Fibroblast of skin of left quadriceps (primary cell): ENCODE measurements at places on chromosomes 5 and 9.

DNA sequence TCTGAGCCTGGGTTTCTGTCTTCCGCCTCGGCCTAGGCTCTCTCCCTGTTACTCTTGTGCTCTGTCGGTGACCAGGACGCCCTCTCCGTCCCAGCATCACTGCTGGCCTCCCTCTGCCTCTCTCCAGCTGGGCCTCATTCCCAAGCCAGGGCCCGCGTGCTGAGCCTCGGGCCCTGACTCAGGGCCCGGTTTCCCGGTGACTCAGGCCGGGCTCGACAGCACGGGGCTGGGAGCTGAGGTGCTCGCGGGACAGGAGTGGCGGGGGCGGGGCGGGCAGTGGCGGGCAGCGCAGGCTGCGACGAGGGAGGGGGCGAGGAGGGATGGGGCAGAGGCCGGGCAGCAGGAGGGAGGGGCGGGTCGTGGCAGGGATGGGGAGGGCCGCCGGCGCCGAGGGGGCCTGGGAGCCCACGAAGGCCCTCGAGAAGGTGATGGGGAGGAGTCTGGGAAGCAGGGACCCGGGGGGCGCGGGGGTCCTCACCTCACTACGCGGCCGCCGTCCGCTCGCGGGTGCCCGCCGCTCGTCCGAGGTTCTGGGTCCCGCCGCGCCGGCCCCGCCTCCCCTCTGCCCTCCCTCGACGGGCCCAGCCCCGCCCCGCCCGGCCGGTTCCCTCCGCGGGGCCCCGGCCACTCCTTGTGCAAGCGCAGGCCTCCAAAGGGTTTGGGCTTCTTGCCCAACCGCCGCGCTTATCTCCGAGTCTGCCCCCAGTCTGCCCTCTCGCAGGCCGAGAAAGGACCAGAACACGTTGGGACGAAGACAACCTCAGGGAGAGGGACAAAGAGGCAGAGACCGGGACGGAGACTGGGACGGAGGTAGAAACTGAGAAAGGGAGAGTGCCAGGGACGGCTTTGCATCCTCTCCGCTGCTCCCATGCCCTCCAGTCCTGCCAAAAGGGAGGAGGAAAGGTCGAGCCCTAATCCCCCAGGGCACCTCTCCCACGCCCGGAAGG is at the start of gene ARAP3:
TSS of gene ARAP3 (minus strand) at position 536 of the 947 bp plus-strand sequence. CDS start 1,744 bp downstream, outside the sequence.
- DNase-seq = peak; percentile 47

DNA sequence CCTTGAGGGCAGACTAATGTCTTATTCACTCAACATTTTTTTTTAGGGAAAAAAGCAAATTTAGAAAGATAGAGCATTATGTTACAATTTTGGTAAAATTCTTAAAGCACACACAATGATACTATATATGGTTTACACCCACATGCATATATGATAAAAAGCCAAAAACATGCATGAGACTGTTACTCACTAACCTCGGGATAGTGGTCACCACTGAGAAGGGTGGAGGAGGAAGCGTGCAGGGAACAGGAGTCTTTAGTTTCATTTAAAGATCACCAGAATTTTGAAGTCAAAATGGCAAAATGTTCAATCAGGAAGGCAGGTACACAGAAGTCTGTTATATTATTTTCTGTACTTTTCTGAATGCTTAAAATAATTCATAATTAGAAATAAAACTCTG is 9.2 kb downstream of the ARL15 start:
- DNase-seq = no peak

DNA sequence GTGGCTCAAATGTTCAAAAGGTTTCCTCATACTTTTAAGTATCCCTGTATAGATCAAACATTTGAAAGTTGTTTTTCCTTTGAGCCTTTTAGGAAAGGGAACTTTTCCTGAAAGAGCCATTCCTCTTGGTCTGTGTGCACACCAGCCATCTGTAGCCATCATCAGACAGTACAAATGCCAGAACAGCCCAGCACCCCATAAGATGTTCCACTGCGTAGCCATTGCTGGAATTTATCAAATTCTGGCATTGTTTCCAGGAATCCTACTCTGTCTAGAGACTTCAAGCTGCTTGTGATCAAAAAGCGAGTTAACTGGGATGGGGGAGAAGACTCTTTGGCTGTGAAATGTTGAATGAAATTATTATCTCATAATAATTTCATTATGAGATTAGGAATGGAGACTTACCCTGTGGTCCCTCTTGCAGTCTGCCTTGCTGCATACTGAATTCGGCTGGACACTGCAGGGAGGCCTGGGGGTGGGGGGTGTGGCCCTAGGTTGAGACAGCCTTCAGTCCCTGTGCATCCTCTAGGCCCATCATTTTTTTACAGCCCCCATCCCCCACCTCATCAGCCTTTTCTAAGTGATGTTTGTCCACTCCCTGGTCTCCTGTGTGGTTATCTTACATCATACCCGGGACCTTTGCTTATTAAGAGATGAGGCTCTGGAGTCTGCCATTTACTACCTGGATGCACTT is 99.8 kb downstream of the RALGPS1 start:
- peak; percentile 58 for DNase-seq

DNA sequence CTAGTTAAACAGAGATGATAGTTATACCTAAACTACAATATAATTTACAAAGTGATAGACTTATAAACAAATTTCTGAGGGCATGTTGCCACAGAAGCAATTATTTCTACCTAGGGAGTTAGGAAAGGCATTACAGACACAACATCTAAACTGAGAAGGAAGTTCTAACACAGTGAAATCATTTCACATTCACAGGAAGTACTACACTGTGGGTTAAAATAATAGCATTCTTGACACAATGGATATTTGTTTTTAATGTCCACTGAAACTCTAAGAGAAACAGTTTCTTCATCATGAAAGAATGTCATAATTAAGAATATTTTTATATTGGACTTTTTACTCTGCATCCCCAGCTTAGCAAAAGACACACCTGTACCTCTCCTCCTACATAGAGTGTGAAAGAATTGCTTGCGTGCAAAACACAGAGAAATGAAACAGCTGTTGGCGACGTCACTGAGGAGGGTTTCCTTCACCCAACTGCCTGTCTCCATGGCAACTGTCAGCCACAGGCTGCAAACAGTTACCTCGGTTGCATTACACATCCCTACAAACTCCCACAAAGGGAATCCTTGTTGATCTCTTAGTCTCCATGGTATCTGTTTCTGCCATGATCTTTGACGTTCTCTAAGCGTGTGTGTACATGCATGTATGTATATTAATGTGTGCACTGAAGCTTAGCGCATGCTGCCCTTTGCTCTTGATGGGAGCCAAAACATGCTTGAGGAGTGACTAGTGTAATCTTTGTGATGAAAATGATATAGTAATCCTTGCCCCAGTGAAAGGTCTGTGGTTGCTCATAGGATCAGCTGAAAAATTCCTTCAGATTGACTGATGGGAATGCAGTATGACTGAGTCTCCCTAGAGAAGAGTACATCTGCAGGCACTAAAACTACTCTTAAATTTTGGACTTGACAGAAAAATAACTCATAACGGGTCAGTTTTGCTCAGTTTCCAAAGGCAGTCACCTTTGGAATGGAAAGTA is 168.5 kb downstream of the ACTL7B start:
- DNase-seq = peak; percentile 90

- peak; percentile 68 for DNase-seq
Measured at GRCh38 chr5:66958980-66959641, 237.5 kb downstream of the CD180 start.

GRCh38 chr9:114889802-114890224 is 40.6 kb downstream of the TNFSF8 start:
- no peak for DNase-seq

DNA sequence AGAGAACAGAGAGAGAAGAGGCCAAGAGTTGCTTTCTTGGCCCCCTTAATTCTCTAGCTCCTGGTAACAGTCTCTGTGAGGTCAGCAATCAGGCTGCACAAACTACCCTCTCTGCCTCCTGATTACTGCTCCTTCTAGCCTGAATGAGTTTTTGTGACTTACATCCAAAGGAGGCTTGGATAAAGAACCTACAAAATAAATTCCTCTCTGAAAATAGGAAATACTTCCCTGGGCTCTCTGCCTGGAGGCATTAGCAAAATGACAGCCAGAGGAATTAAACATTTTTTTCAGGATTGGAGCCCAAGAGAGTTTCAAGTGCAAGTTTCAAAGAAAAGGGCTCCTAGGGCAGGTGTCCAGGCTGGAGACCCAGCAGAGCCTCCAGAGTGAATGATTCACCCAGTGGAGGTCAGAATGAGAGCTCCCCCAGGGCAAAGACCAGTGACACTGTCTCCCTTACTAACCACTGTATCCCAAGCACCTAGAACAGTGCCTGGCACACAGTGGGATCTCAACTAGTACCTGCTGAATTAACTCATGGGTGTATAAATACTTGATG is 162.5 kb downstream of the SPOCK1 start:
- DNase-seq = no peak

DNA sequence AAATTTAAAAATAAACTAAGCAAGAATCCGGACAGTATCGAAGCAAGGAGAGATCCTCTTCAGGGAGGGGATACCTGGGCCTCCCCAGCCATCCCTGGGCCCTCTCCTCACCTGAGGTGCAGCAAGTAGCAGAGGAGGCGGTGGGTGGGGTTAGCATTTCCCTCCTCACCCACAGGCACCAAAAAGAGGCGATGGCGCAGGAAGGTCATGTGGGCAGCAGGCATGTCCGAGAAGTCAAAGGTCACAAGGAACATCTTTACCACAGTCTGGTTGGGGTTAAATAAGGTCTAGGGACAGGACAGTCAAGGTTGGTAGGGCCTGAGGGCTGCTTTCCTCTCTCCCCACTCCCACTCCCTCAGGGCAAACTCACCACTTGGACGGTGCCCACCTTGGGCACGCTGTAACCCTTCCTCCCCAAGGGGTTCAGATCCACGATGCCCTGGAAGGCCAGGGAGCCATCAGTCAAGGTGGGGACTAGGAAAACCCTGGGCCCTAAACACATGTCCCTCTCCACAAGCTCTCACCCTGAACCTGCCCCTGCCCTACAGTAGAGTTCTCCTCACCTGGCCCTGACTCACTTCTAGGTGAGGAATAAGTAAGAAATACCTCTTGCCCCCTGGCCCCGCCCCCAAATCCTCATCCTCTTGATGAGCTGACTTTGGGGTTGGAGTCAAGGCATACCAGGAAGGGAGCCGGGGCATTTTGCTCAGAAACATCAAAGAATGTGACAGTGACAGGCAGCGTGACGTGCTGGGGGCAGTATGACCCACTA is 2.8 kb upstream of the STOML2 start:
- DNase-seq = no peak

- DNase-seq = no peak
Measured at GRCh38 chr5:65117525-65117924, 348.8 kb downstream of the CWC27 start.

- DNase-seq = no peak
Measured at GRCh38 chr9:124105266-124105665, 93.7 kb downstream of the LHX2 start.
